ENCODE measurements at places on chromosomes 2 and 18. TPM values are rescaled to one million over a fixed set of nuclear protein-coding genes. Genes with fewer than 3 reads are reported as not detected.

- no peak for DNase-seq
Observed at GRCh38 chr2:166610180-166610912, 116.3 kb upstream of the SCN7A start.

DNA sequence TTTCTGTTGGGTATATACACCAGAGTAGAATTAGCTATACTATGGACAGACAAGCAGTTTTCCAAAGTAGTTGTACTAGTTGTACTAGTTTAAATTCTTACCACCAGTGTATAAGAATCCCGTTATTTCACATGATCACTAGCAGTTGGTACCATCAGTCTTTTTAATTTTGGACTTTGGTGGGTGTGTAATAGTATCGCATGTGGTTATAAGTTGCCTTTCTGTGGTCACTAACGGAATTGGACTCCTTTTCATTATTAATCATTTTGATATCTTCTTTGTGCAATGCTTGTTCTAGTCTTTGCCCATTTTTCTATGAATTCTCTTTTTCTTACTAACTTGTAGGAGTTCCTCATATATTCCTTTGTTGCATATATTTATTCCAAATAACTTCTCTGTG lies 89.8 kb downstream of the ASXL2 start:
- DNase-seq = no peak

- DNase-seq = no peak
Observed at GRCh38 chr2:42886921-42887320, 94.5 kb upstream of the HAAO start.

The SIX3 gene
- total RNA-seq = 0.20 TPM

Data from psoas muscle (tissue), 8 donors.